ENCODE measurements at places on chromosomes 4 and X.

DNA sequence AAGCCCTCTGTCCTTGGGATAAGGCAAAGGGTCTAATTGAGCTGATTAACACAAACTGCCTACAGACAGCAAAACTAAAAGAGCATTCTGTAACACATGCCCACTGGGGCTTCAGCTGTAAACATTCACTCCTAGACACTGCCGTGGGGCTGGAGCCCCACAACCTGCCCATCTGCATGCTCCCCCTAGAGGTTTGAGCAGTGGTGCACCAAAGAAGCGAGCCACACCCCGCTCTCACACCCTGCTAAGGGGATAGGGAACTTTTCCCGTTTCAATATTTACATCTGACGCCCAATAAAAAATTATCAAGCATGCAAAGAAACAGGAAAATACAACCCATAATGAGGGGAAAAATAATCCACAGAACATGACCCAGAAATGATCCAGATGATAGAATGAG lies 46.9 kb upstream of the HSD17B10 start:
- DNase-seq = no peak

- no peak for DNase-seq
These were observed 3.1 kb downstream of the MAMLD1 start for GRCh38 chrX:150365990-150366911.

GRCh38 chr4:157151711-157152110 lies 68.8 kb upstream of the GRIA2 start:
- no peak for DNase-seq

DNA sequence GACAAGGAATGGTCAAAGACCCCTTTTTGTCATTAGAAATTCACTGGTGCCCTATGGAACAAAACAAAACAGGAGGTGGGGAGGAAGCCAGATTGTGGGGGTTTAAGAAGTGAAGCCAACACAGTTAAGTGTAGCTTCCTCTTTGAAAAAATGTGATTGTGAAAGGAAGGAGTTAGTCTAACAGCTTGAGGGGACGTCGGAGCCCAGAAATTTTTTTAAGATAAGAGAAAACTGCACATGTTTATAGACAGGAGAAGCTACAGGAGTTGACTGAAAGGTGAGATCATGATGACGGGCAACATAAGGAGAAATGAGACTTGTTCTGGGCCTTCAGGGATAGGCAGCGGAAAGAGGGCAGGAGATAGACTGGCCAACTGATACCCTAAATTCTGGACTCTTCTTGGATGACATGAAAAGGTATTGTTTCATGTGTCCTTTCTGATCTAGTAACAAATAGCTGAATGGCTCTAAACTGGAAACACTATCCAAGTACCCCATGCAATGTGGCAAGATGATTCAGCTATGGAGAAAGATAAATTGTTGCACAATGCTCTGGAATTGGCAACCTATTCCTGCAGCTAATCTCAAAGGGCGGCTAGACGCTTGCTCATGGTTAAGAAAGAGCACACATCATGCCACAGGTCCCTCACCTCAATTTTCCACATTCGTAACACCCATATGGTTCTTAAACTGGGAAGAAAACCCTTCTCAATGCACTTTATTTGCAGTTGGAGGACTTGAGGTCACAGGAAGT lies 3.7 kb upstream of the HDAC8 start:
- no peak for DNase-seq

DNA sequence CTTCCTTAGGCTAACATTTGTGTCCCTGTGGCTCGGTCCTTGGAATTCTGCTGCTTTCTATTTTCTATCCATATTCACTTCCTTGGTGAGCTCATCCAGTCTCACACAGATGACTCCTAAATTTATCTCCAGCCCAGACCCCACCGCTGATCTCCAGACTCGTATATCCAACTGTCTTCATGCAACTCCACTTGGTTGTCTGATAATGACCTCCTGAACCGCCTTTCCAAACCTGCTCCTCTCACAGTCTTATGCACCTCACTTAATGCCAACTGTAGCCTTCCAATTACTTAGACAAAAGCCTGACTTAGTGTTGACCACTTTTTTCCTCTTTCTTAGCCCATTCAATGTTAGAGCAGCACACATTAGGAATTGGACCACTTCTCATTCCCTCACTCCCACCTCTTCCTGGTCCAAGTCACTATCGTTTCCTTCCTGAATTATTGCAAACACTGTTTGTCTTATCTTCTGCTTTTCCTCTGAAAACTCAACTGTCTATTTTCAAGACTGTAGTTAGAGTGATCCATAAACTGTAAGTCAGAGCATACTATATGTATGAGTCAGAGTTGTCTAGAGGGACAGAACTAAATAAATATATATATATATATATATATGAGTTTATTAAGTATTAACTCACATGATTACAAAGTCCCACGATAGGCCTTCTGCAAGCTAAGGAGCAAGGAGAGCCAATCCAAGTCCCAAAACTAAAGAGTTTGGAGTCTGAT lies 292.5 kb downstream of the UNC5C start:
- DNase-seq = no peak

DNA sequence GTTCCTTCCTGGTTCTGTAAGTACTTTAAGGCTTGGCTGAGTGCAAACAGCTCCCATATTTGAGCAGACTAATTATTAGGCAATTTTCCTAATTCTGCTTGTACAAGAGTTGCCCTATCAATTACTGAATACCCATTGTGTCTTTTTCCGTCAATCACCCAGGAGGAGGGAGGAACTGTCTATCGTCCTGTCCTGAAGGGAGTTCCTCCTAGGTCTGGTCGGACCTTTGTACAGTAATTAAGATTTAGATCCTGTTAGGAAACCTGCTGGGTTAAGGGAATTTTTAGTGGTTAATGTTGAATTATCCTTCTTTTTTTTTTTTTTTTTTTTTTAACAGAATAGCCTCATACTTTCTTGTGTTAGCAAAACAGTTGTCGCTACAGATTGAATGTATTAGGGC lies 130.1 kb downstream of the KDM6A start:
- no peak for DNase-seq

GRCh38 chr4:3122081-3122563 lies 47.6 kb downstream of the HTT start:
- DNase-seq = no peak

DNA sequence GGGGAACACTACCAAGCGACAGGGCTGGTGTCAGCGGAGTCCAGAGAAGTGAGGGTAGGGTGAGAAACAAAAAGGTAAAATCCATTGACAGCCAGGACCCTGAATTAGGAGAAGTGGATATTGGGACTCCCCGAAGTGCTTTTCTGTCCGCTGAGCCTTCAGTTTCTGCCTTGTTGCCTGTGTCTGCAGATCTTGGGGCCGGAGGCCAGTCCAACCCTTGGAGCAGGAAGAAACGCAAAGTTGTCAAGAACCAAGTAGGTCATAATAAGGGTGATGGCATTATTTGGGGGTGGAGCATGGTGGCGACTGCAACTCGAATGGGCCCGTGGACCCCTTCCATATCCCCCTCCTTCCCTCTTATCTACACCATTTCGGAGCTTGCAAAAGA lies 1.0 kb downstream of the ARMCX1 start:
- DNase-seq = no peak

DNA sequence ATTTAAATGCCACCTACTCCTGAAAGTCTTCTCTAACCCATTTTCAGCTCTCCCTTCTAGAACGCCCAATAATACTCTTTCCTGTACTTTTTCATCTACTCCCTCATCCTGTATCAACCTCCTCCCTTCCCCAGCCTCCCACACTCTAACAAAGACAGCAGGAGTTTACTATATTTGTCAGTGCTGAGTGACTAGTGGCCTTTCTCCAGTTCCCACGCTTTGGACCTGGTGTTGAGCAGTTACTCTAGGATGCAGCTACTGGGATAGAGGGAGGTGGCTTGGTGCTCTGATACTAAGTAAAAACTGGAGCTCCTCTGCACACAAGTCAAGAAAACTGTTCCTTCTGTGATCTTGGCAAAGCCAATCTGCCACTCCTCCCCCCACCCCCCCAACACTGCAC lies 36.1 kb upstream of the KLHL13 start:
- DNase-seq = no peak

- DNase-seq = no peak
These were observed 347.4 kb upstream of the EPHA5 start for GRCh38 chr4:66017671-66018070.

DNA sequence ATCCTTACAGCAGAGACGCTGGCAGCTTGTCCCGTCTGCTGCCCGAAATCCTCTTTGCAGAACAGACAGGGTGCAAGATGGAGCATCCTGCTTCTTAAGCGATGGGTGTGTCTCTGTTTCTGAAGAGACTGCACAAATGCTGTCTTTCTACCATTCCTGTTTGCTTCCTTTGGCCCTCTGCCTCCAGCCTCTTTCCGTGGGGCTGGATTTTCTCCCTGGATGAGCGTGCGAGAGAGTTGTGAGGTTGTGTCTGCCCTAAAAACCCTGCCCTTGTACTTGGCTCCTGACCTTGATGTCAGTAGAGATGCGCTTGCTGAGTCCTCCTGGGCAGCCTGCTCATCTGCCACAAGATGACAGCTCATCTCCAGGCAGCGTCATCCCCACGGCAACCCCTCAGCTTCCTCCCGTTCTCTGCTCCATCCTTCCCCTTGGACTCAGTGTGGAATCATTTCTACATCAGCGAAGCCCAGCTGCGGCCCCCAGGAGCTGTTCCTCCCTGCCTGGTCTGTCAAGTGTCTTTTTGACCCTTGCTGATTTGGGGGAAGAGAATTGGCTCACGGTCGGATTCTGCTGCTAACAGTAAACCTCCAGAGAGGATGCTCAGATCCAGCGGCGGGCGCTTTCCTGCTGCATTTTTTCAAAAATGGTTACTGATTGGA lies 246.2 kb downstream of the ASMT start:
- DNase-seq = no peak

- no peak for DNase-seq
These were observed 13.8 kb downstream of the ARAP2 start for GRCh38 chr4:36230534-36230933.

GRCh38 chrX:121165930-121166359 lies 118.5 kb downstream of the GLUD2 start:
- DNase-seq = no peak

GRCh38 chr4:89753601-89754066 lies 83.3 kb downstream of the SNCA start:
- DNase-seq = no peak

DNA sequence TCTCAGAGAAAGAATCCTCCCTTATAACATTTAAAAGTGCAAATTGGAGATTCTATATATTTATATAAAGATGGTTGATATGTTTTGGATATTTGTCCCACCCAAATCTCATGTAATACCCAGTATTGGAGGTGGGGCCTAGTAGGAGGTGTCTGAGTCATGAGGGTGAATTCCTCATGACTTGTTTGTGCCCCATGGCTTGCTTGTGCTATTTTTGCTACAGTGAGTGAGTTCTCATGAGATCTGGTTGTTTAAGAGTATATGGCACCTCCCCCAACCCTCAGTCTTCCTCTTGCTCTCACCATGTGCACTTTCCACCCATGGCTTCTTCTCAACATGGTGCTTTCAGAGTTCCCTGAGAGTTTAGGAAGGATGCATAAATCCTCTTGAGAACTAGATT lies 9.5 kb upstream of the ANKRD50 start:
- DNase-seq = no peak

DNA sequence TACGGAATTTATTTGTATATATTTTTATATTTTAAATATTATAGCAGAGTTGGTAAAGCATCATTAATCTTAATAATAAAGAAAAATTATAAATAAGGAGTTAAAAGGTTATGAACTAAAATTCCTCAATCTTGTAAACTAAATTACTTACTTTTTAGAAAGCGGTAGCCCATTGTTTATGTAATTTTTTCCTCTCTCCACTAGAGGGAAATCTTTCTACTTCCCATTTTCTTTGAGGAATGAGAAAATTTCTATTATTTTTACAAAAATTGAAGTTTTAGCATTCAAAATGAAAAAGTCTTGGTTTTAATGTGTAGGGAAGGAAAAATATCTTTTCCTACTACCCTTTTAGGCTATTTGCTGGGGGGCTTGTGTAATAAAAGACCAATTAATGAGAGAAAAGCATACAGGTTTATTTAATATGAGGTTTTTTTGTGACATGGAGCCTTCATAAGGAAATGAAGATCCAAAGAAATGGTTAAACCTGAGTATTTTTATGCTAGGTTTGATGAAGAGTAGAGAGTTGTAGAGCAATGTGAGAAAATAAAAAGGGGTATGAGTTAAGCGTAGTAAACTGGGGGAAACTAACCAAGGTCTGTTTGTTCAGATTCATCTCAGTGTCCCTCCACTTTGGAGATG lies 68.7 kb upstream of the ADAD1 start:
- no peak for DNase-seq

DNA sequence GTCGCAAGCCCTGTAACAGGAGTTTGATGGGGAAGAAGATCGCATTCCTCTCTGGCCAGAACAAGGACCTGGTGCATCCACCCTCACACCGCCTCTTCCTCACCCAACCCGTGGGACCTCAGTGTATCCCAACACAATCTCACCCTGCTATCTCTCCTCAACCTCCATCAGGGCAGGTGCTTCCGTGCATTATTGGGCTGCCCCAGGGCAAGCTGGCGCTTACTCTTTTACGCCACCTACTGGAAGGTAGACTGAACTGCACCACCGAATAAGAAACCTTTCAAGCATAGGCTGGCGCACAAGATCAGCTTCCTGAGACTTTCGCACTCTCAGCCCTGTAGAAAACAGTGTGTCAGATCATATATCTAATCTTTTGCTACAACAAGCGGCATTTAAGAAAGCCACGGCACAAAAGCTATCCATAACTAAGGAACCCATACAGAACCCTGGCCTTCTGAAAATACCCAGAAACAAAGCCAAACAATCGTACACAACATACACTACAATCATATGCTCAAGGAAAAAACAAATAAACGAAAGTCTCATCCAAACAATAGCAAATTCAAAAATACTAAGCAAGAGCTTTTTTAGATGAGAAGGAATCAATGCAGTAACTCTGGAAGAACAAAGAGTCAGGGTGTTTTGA lies 209.3 kb downstream of the UGT8 start:
- peak; percentile 11 for DNase-seq

DNA sequence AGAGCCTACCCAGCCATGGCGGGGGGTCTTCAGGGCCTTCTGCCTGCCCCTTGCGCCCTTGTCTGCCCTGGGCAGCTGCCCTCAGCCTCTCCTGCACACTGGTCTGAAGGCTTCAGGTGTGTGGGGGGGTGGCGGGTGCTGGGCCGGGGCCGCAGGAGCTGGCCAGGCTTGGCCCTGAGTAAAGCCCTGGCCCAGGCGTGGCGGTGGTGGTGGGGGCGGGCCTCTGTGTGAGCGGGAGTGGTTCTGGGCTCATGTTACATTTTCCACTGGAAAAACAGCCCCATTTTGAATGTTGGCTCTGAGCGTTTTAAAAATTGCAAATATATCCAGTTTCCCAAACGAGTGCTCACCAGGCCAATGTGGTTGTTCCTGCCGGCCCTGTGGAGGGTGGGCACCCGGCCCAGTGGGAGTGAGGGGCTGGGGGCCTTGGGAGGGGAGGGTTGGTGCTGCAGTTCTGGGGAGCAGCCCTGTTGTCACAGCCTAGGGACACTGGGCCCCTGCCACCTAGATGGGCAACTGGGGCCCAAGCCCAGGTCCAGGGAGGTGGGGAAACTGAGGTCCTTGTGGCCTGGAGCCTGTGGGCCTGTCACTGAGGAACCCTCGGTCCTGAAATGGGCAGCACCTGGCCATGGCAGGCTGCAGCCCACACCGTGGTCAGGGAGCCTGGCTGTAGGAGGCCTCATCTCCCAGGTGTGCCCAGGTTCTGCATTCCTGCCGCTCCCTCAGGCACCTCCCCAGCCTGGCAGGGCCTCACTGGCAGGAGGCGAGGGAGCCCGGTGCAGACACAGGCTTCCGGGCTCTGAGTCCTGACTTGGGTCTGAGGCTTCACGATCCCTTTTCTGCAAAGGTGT lies 28.3 kb downstream of the FGFRL1 start:
- no peak for DNase-seq

Measured in progenitor cell of endocrine pancreas (in vitro differentiated cells).